Substantia nigra (tissue), 51 donors: ENCODE measurements at places on chromosomes 3 and 15.

- DNase-seq: no peak
Measured at GRCh38 chr3:185583925-185584324, 2.2 kb upstream of the SENP2 start.

DNA sequence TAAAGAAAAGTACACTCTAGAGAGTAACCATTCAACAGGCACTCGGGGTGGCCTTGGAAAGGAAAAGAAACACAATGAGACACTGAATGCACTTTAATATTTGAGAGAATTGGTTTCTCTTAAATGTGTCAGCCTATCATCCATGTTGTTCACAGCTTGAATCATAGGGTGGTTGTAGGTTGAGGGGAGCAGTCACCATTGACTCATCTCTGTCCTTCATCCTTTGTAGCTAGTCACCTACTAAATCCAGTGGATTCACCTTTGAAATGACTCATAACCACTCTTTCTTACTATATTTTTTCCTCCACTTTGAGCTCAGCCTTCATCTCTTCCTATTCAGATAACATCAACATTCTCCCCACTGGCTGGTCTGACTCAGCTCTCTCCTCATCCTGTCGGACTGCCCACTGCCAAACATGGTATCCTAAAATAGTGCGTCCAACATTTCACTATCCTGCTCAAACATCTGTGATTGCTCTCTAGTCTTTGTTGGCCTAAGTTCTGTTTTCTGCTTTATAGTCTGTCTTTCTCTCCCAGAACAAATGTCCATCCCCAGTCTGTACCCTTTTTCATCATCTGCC, 182.7 kb upstream of the GADL1 start:
- no peak for DNase-seq

DNA sequence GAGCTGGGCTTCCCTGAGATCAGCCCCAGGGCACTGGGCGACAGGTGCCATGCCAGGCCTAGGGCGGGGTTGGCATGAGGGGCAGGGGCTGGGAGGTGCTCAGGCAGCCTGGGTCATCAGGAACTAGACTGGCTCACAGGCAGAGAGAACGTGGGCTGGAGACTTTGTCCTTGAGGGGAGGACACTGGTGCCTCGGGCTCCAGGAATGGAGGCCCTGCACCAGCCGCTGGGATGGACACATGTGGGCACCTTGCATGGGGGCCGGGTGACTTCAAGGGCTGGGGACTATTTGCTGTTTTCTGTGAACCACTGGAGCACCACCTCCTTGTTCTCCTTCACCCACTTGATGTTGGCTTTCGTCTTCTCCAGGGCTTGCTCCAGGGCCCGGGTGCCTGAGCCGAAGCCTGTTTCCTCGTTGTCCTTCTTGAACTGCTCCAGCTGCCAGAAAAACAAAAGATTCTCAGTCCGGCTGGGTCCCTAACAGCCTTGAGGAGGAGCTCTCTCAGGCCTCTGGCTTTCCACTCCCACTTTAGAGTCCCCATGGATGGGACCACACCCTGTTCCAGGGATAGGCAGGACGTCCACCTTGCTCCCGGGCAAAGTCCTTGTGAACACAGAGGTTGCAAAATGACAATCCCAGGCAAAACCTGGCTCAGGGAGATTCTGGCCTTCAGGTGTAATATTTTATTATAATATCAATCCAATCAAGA, 9.1 kb downstream of the MESP2 start:
- DNase-seq: no peak

DNA sequence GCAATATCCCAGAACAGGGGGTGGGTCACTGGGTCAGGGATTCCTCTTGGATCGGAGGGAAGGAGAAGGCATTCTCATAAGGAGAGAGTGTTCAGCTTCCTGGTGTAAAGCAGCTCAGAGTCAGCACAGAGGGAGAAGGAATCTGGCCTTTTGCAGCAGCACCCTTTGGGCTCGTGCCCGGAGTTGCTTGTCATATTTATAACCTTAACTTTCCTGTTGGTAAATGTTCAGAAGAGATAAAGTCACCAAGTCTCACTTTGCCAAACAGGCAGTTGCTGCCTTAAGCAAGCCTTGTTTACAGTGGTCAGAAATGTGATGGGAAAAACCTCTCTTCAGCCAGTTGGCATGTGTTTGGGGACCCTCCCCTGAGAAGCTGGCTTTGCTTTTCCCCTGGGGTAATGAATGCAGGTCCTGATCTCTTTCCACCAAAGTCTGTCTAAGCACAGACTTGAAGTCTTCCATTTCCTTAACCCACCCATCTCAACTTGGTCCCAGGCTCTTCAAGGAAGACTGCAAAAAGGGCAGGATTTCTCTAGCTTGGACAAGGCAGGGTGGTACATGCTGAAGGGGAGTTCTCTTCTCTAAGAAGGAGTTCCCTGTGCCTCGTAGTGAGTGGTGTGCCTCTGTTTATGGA, 206.9 kb upstream of the BHLHE40 start:
- DNase-seq: no peak

DNA sequence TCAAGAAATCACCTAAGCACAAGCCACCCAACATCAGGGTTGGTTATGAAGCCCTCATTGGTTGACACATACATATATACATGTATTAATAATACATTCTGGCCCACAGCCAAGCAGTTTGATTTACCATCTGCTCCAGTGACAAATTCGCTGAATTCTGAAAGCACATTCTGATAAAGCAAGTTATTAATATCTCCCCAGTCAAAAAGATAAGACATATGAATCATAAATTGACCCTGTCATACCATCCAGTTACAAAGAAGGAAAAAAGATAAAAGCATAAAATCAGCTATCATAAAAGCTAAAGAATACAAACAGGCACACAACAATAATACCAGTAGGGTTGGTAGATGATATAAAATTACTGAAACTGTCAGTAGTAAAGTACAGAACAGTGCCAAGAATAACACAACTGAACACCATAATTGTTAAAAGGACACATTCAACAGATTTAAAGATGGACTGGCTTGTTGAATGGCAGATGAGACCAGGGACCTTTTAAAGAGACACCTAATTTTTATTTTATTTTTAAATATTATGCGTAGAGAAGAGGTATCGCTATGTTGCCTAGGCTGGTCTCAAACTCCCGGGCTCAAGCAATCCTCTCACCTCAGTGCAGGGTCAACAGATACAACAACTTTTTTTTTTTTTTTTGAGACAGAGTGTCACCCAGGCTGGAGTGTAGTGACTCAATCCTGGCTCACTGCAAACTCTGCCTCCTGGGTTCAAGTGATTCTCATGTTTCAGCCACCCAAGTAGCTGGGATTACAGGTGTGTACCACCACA, 7.7 kb downstream of the SNX4 start:
- no peak for DNase-seq

DNA sequence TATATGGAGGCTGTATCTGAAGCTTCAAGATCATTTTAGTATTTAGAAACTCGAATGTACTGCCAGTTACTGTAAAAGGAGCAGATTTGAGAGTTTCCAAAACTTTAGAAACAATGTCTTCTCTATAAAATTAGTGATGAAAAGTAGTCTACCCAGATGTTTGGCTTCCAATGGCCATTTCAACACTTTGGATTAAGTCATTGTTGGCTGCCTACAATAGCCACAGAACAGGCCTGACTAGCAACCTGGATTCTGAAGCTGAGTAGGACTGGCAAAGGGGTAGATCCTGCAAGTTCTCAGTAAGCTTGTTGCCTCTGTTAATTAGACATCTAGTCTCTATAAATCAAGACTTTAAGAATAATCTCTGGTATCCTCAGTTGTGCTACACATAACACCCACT, 239.0 kb upstream of the KCNMB2 start:
- DNase-seq: no peak

DNA sequence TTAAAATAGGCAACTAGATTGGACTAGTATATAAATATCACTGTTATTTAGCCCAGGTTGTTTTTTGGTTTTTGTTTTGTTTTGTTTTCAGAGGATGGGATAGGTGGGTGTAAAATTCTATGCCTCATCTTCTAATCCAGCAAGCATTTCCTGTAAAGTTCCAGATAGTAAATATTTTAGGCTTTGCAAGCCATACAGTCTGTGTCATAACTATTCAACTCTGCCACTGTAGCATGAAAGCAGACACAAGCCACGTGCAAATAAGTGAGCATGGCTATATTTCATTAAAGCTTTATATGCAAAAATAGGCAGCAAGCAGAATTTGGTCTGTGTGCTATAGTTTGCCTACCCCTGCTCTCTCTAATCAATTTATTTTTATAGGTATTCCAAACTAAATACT, 657.3 kb upstream of the TGFBR2 start:
- no peak for DNase-seq

DNA sequence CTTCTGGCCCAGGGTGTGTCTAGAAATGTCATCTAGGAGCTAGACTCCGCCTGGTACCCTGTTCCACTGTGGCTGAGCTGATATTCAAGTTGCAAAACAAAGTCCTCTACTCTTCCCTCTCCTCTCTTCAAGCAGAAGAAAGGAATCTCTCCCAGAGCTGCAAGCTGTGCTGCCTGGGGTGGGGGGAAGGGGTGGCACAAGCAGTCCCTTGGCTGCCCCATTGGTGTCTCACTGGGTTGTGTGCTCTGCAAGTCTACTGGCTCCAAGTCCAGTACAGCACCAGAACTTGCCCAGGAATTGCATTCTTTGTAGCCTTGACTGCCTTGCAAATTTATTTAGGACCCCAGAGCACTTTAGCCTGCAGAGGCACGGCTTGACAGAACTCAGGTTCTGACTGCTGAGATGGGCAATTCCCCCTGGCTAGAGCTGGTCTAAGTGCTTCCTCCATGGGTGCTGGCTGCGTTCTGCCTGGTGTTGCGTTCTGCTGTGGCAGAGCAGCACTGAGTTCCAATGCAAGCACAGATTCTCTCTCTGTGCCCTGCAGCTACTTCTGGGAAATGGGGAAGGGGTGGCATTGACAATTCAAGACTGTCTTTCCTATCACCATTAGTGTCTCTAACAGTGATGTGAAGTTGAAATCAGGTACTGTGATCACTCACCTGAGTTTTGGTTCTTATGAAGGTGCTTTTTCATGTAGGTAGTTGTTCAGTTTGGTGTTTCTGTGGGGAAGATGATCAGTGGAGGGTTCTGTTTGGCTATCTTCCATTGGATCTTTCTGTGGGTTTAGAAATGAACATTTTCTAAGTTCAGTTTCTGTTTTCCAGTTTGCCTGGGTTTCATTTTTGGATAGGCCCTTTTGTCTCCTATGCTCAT, 39.5 kb downstream of the OXSR1 start:
- DNase-seq: no peak

DNA sequence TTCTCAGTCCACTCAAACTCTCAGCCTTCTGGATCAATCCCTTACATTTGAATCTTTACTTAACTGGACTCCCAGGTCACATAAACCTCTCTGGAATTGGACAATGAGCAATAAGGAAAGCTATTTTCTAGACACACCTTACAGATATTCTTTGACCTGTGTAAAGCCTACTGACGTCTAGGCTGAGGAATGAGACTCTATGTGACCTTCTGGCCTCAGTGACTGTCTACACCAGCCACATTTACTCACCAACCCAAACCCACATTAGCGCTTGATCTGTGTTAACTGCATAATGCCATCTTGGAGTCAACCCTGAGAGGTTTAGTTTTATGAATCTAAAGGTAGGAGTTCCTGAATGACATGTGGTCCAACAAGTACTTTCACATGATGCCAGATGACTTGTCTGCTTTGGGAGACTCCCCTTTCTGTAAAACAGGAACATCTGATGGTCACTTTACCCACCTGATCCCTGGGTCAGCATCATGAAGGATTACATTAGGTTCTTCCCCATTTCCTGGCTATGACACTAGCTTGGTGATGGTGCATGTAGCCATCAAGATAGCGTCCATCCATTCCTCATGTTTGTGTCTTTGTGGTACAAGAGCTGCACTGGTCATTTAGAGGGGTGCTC, 11.4 kb upstream of the COMMD2 start:
- DNase-seq: no peak

DNA sequence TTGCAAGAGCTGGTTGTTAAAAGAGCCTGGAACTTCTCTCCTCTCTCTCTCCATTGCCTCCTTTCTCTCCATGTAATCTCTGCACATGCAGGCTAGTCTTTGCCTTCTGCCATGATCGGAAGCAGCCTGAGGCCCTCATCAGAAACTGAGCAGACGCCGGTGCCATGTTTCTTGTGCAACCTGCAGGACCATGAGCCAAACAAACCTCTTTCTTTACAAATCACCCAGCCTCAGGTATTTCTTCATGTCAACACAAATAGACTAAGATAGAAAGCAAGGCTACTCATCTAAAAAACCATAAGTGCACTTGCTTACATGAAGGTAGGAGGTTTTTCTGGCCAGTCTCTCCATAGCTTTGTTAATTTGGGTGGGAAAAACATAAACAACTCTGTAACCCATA, 8.7 kb downstream of the PDZRN3 start:
- DNase-seq: no peak

GRCh38 chr3:115082260-115082659, 64.8 kb downstream of the ZBTB20 start:
- no peak for DNase-seq

DNA sequence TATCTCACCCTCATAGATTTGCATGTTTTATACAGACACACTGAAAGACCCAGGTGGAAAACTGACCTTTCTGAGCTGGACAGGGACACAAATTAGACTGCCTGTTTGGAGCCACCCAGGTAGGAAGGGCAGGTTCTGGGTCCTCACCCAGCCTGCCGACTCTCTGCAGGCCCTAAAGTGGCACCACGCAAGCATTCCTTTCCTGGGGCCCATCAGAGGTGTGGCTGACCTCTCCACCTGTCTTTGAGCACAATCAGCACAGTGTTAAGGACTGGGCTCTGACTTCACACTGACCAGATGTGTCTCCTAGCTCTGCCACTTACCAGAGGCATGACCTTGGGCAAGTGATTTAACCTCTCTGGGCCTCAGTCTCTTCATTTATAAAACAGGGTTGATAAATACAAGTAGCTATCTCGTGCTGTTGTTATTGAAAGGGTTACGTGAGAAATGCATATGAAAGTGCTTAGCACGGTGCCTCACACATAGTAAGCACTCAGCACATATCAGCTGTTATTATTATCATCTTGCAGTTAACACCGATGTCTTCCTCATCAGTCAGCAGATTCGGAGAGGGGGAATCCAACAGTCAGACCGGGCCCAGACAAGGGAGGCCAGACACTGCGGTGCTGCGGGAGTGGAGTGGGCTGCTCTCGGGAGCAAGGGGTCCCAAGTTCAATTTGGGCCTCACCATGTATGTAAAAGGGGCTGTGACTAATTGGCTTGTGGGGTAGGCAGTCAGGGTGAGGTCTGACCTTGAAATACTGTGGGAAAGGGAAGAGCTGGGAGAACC, 2.0 kb upstream of the TBC1D2B start:
- DNase-seq: no peak

DNA sequence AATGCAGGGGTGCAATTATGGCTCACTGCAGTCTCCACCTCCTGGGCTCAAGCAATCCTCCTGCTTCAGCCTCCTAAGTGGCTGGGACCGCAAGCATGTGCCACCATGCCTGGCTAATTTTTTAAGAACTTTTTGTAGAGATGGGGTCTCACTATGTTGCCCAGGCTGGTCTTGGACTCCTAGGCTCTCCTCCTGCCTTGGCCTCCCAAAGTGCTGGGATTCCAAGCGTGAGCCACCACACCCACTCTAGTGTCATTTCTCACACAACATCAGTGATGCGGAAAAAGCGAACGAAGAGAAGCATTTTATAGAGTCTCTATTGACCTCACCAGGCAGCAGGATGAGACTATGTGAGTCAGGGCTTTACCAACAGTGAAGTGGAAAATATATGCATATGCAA, 137.7 kb downstream of the PLD1 start:
- DNase-seq: no peak

GRCh38 chr15:58021332-58022230, 43.9 kb downstream of the ALDH1A2 start:
- no peak for DNase-seq

- DNase-seq: no peak
Measured at GRCh38 chr15:75620841-75621391, 4.6 kb downstream of the SNUPN start.
